Stimulated activated naive CD8-positive, alpha-beta T cell treated with anti-CD3 and anti-CD28 coated beads, Interleukin-15, Interleukin-2, amounts not matched to agents 100 U/mL and 50 U/mL, for 24 hours (primary cell): ENCODE measurements at places on chromosomes 16 and 17.

- no peak for DNase-seq
These were observed 149.4 kb downstream of the AATF start for GRCh38 chr17:37098152-37098551.

DNA sequence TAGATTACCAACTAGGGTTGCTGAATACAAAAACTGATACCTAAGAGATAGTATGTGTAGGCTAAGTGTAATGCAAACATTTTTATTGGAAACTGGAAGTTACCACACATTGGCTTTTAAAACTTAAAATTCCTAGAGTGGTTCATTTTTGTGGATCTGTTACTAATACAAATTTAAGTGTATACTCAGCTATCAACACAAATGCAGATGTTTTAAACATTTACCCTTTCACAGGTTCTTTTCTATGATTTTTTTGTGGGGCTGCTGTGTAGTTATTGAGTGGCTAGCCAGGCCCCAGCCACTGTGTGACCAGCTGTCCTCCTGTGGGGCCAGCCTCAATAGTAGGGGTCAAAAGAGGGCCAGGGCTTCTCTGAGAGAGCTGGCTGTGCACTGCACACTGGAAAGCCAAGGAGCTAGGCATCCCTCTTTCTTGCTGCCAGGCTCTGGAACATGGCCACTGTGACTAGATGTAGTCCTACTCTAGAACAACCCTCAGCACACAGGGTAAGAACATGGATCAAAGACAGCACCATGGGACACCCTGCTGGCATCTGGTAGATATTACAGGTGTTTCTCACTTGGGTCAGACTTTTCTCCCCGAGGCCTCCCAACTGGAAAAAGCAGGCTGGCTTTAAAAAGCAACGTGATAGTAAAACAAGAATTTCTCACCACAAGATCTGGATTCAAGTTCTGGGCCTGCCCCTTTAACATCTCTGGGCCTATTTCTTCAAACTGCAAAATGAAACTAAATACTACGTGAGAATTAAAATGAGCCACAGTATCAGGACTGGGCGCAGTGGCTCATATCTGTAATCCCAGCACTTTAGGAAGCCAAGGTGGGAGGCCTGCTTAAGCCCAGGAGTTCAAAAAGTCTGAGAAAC is 7.3 kb upstream of the VEZF1 start:
- DNase-seq: peak; percentile 50

- no peak for DNase-seq
These were observed 635 bp downstream of the SCPEP1 start for GRCh38 chr17:56978441-56979090.

DNA sequence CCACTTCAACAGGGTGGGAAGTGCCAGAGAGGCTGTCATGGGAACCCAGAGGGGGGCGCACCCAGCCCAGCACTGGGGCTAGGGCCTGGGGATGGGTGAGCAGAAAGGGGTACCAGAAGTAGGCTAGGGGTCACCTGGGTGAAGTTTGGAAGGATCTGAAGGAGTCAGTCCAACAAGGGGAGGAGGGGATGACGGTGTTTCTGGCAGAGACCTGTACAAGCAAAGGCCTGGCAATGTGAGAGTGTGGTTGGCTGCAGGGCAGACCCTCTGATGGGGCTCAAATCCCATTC is 13.4 kb upstream of the KATNB1 start:
- no peak for DNase-seq

DNA sequence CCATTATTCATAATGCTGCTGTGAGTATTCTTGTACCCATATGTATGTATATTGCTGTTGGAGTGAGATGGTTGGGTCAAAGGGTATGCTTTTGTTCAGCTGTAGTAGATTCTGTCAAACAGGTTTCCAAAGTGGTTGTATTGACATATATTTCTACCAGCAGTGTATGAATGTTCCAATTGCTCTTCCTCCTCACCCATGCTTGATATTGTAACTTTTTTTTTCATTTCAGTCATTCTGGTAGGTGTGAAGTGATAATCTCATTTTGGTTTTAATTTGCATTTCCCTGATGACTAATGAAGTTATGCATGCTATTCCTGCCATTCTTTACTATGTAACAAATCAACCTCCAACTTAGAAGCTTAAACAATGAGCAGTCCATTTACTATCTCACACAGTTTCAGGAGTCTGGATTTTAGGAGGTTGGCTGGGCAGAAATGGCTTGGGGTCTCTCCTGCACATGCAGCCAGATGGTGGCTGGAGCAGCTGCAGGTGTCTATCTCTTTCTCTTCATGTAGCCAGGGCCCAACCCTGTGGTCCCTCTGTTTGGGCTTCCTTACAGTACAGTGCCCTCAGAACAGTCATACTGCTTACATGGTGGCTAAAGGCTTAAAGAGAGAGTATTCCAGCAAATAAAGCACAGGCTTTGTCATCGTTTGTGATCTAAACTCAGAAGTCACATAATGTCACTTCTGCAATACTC is 21.2 kb downstream of the ERAL1 start:
- no peak for DNase-seq

GRCh38 chr16:13223666-13224065 is 322.3 kb downstream of the SHISA9 start:
- DNase-seq: no peak

DNA sequence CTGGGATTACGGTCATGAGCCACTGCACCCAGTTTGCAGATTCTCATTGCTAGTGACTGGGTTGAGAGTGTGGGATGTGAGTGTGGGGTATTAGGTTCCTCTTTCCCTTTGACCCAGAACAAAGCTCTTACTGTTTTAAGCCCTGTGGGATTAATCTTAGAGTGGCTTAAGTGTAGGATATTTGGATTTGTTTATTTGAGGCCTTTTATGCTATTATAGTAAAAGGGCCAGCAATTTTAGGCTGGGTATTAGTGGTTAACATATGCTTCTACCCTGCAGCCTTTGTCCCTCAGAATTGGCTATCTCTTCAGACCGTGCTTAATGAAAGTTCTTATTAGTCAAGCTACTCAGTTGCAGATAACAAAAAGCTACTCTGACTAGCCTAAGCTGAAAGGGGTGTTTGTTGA is 3.2 kb downstream of the SGF29 start:
- DNase-seq: no peak

DNA sequence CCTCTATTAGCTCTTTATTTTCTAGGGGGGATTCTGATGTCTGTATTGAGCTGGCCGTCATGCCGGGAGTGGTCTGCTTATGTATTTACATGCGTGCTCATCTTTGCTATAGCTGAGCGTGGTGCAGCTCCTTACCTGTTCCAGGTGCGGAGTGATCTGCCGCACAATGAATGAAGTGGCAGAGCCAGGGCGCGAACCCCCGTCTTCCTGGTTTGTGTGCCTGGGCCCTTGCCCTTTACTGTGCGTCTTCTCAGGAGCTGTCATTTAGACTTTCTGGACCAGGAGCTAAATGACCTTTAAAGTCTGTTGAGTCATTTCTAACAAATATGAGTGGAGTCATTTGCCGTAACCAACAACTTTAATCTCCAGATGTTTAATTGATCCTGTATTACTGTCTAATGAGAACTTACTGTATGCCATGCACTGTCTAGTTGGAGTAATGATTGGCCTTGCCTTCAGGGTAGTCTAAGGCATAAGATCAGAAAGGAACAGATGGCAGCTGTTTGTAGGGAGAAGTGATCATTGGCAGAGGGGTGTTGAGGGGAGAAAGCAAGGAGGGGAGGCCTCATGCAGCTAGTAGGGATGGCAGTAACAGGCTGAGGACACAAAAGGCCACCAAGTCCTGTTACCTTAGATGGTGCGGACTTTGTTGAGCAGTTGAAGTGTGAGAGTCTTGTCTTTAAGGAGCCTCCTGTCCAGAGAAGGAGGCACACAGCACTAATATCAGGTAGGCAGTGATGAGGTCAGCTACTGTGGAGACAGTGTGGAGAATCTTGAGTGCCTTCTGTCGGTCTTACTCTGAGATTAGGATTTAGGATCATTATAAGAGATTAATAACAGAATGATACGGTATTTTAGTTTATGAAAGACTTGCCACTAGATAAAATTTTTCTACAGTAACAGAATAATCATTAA is 53.9 kb downstream of the USP10 start:
- DNase-seq: peak; percentile 16

DNA sequence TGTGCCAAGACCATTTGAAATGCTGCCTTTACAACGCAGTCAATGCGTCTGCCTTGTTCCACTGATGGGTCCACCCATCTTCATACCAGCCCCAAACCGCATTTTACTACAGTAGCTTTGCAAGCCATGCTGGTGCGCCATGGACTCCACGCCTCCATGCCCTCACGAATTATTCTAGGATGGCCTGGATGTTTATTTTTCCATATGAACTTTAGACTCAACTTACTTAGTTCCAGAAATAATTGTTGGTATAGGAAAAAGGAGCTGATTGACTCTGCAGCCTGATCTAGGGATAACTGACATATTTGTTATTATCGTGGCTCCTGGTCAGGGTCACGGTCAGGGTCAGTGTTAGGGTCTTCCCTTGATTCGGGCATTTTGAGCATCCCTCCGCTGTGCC is 70.0 kb upstream of the ZNF469 start:
- DNase-seq: no peak

- DNase-seq: no peak
These were observed 152.4 kb downstream of the SSH2 start for GRCh38 chr17:29777663-29778062.

DNA sequence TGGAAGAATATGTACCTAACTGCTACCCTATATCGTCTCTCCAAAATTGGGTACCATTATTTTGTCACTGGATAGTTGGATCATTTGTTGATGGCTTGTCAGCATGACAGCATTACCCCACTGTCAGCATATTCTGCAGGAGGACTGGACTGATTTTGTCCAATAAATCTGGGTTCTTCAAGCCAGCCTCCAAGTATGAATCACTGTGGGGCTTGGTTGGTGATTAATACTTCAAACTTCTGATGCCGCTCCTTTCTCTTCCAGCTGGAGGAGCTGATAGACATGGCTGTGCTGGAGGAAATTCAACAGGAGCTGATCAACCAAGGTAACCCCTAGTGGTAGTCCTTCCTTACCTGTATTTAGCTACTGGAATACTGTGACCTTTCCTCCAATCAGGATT is 2.5 kb downstream of the RPAIN start:
- DNase-seq: no peak

DNA sequence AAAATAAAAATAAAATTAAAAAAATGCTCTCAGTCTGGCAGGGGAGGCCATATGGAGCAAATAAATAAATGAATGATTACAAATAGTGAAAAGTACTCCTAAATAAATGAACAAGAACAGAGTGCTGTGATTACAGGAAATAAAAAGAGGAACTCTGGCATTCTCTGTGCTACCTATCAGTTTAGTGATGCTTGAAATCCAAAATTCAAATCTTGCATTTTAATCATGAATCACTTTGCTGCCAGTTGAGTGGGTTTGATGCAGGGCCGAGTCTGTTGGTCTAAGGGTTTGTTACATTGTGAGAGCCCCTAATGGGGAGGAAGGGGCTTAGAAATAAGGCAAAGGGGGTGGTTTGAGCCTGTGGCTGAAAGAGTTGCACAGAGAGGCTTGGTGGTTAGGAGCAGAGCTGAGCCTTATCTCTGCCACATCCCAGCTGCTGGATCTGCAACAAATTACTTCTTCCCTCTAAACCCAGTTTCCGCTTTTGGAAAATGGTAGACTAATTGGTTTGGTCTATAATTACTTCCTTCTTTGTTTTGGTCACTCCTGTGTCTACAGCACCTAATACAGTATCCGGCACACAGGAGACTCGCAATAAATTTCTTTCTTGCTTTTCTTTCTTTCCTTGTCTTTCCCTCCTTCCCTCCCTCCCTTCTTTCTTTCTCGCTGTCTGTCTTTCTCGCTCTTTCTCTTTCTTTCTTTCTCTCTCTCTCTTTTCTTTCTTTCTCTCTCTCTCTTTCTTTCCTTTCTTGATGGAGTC is 6.3 kb upstream of the ABCC1 start:
- DNase-seq: no peak

- DNase-seq: no peak
These were observed 15.8 kb downstream of the GPRC5C start for GRCh38 chr17:74447628-74448159.

GRCh38 chr17:14116263-14117024 is 47.1 kb downstream of the COX10 start:
- no peak for DNase-seq

DNA sequence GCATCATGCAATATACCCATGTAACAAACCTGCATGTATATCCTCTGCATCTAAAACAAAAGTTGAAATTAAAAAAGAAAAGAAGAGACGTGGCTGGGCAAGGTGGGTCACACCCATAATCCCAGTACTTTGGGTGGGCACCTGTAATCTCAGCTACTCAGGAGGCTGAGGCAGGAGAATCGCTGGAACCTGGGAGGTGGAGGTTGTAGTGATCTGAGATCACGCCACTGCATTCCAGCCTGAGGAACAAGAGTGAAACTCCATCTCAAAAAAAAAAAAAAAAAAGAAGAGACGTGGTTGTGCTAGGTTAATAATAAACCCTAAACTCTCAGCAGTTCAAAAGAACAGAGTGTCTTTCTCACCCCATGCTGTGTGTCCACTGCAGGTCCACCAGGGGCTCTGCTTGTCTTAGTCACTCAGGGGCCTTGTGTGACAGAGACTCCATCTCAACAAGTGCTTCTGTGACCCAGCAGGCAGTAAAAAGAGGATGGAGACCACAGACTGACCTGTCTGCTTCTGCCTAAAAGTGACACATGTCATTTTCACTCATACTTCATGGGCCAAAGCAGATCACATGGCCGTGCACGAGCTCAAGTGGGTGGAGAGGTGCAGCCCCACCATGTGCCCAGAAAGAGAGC is 22.3 kb upstream of the N4BP1 start:
- DNase-seq: no peak

GRCh38 chr16:68889508-68890150 is 46.3 kb downstream of the TANGO6 start:
- no peak for DNase-seq

GRCh38 chr16:12538667-12539091 is 265.0 kb downstream of the CPPED1 start:
- no peak for DNase-seq

DNA sequence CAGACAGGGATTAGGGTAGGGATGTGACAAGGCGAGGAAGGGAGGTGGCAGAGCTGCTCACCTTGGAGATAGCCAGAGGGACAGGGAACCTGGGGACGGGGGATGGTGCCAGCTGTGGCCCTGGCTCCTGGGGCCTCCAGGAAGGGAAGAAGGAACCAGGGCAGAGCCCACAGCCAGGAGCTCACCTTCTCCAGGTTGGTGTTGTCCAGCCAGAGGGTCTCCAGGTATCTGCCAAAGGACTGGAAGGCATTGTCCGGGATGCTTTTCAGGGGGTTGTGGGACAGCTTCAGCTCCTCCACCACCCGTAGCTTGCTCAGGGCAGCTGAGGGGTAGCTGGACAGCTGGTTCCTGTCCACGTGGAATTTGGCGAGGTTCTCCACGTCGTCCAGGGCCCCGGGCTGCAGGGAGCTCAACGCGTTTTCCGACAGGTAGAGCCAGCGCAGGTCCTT is 801 bp downstream of the CHAD start:
- no peak for DNase-seq
